NCI-H2029 (cell line): ENCODE measurements at places on chromosomes 16 and 17.

- DNase-seq = no peak
These were observed at the start of gene ABCA6 for GRCh38 chr17:69141431-69142174. Gene ABCA6, minus strand, starts transcription at chr17:69141895. Its CDS starts 1,192 bp downstream, at chr17:69140703.

DNA sequence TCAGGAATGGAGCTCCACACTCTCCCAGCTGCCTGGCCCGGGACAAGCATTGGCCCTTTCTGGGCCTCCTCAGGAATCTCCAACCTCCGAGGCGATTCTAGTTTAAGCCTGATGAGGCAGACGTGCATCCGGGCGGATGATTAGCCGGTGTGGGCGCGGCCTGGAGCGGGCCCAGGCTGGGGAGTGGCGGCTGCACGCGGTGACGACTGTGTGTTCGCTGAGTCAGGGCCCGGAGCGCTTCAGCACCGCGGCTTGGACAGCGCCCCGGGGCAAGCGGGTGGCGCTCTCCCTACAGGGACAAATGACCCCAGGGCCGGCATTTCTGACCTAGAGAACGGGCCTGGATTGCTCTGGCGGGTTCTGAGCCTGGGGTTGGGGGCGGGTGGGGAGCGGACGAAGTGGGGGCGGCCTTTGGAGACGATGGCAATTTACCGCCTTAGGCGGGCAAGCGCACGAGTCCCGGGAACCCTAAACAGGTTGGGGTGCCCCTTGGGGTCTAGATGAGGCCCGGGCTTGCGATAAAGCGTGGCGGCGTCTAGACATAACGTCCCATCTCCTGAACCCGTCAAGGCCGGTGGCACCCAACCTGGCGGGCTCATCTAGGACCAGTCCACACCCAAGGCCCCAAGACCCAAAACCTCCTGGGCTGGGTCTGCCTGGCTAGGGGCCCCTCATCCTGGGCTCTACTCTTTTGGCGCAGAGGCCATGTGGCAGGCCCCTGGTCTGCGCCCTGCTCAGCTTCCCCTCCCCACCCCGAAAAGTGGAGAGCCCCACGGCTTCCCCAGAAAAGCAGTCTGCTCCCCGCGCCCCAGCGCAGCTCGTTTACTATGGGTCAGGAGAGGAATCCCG, 22.3 kb upstream of the ZNHIT3 start:
- DNase-seq = peak; percentile 13

GRCh38 chr17:60165971-60166370, 16.2 kb downstream of the CA4 start:
- no peak for DNase-seq

- no peak for DNase-seq
These were observed 112.0 kb upstream of the METRNL start for GRCh38 chr17:82967268-82968032.

- DNase-seq = no peak
These were observed 22.2 kb downstream of the DHRS7C start for GRCh38 chr17:9769036-9769695.

- DNase-seq = no peak
These were observed at the start of gene SLC13A2 for GRCh38 chr17:28473542-28473941. Gene SLC13A2, plus strand, starts transcription at chr17:28473644. Its CDS starts 69 bp downstream, at chr17:28473713.

DNA sequence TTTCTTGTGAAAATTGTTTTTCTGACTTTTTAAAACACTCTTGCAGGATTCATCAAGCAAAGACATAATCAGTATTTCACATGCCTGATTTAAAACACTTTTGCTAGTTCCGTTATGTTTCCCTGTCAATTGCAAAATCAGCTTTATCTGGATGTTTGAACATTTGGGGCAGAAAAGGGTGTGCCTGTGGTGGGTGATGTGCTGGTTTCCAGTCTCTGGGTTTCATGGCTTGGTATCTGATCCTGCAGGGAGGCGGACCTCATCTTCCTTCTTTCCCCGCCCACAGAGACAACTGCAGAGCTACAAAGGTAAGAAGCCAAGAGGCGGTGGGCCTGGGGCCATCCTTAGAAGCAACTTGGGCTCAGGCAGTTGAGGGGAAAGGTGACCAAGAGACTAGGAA, 41.8 kb downstream of the NLRC5 start:
- DNase-seq = no peak

- no peak for DNase-seq
These were observed 19.1 kb upstream of the HEXD start for GRCh38 chr17:82399041-82399441.

DNA sequence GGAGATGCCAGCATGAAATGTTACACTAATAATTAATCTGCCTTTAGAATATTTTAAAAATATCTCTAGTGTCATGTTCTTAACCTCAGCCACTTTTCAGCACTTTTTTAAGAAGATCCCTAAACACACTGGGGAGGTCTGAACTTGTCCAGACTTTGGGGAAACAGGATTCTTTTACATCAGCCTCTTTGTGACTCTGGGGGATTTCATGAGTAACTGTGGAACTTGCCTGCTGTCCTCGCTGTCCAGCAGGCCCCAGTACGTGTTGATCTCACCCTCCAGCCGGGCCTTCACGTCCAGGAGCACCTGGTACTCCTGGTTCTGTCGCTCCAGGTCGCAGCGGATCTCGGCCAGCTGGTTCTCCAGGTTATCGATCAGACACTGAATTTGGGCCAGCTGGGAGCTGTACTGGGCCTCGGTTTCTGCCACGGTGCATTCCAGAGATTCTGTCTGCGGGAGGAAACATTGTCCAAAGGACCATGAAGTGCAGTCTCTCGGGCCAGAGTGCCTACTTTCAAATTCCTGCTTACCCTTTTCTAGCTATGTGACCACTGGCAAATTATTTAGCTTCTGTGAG, 5.5 kb downstream of the KRT40 start:
- DNase-seq = no peak

DNA sequence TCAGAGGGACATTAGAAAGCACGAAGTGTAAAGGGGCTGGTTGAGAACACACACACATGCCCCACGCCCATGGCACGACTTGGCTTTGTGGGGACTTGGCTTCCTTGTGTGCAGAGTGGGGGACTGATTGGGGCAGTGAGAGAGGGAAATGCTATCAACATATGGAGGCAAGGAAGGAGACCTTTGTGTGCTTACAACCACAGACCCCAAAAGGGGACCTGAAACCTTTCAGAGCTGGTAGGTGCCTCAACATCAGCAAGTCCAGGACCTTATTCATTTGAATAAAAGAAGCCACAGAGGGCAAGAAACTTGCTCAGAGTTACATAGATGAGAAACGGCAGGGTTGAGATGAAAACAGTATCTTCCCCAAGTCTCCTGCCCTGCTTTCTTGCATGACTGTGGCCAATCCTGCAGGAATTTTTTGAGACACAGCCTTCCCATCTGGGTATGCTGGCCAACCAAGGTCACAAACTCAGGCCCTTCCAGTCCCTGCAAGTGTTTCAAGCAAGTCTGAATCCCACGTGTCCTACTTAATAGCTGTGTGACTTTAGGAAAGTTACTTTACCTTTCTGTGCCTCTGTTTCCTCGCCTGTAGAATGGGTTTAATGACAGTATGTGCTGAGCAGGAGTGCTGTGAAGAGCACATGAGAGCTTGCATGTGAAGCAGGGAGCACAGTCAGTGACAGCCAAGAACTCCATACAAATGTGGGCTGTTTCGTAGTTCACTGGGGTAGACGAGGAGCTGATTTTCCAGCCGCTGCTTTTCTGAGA, 26.2 kb downstream of the C16orf78 start:
- no peak for DNase-seq

DNA sequence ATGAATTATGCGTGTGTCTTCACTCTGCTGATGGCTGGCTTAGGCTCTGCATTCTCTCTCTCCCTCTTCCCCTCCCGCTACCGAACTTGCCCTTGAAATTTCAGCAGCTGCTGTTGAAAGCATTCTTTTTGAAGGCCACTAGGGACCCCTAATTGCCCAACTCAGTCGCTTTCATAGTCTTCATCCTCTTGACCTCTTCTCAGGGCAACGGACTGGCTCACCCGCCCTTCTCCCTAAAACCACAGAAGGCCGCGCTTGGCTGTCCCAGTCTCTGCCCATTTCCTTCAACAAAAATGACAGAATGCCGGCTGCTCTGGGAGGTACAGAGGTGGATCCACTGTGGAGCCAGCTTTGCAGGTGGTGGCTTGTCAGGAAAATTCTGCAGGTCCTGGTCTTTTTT, 21.0 kb upstream of the FMNL1 start:
- DNase-seq = no peak

DNA sequence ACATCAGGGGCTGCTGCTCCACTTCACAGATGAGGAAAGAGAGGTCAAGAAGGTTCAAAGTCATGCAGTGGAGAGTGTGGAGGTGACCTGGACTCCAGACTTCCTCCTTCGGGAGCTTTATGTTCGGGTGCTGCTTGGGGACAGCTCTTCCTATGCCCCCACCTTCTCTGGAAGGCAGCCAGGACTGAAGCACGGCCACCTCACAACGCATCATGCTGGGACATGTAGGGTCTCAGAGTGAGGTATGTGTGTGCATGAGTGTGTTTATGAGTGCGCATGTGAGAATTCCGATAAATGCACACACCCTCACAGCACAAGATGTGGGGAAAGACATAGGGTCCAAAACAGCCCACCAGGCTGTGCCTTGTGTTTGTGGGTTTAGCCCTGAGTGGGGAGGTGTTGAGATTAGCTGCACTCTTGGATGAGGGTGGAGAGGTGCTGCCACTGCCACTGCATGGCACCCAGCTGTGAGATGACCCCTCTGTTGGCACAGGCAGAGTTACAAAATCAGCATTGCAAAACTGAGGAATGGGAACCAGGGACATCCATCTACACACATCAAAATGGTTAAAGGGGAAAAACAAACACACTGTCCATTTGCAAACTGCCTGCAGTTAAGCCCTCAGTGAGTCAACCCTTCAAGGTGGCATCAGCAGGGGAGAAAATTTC, 367.4 kb downstream of the SEC14L1 start:
- no peak for DNase-seq

DNA sequence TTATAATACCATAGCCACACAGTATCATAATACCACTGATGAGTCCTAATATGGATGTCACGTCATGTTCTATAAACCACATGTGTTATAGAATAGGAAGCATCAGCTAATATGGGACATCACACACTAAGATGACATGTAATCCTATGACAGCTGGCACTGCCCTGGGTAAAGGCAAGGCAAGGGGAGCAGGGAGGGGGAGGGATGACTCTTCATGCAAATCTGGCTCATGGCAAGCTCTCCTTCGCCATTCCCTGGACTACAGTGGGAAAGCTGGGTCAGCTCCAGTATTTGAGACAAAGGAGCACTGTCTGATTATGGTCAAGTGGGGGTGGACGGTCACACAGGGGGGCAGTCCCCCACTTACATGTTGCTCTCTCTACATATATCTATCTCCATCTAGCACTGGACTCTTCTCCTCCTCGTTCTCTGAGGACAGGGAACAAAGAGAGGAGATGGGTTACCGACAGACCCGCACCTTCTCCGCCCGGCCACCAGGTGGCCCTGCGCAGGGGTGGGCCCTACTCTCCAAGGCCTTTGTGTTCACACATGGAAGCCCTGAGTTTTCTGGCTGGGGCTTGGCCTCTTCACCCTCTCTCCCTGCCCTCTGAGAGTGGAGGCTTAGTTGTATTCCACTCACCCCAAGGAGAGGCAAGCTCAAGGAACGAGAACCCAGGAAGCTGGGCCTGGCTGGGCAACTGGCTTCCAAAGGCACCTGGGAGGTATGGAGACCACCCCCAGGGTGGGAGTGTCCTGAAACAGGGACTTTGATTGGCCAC, 23.4 kb upstream of the MPO start:
- DNase-seq = no peak

GRCh38 chr16:85259832-85260167, 147.5 kb upstream of the CIBAR2 start:
- DNase-seq = no peak

DNA sequence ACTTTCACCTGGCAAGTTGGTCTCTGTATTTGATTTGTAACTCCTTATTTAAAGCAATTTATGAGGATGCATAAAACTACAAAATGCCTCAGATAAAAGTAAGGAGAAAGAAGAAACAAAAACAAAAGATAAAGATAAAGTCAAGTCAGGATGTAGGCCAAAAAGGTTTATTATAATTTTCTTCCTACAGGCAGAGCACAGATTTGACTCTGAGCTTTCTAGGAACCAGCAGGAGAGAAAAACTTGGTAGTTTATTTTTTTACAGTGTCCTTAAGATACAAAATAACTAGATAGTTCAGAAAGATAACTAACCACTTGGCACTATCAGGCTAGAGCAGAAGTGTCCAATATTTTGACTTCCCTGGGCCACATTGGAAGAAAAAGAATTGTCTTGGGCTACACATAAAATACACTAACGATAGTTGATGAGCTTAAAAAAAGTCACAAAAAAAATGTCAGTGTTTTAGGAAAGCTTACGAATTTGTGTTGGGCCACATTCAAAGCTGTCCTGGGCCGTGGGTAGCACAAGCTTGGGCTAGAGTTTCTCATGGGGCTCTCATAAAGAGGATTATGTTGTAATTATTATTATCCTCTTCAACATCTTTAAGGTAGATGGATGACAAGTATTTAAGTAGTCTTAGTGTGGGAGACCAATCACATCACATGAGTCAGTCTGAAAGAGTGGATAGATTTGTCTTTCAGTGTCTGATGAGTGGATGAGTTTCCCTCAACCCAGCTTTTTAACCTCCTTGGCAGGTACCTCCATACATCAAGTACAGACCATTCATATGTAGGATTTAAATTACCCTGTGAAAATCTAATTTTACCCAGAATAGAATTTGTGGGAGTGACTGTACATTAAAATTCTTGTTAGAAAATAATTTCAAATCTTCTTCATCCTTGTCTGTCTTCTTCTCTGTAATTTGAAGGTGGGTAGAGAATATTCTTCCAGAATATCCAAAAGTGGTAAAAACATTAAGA, 17.0 kb downstream of the PAFAH1B1 start:
- no peak for DNase-seq

- no peak for DNase-seq
These were observed 32.6 kb downstream of the WNT9B start for GRCh38 chr17:46883871-46884520.

DNA sequence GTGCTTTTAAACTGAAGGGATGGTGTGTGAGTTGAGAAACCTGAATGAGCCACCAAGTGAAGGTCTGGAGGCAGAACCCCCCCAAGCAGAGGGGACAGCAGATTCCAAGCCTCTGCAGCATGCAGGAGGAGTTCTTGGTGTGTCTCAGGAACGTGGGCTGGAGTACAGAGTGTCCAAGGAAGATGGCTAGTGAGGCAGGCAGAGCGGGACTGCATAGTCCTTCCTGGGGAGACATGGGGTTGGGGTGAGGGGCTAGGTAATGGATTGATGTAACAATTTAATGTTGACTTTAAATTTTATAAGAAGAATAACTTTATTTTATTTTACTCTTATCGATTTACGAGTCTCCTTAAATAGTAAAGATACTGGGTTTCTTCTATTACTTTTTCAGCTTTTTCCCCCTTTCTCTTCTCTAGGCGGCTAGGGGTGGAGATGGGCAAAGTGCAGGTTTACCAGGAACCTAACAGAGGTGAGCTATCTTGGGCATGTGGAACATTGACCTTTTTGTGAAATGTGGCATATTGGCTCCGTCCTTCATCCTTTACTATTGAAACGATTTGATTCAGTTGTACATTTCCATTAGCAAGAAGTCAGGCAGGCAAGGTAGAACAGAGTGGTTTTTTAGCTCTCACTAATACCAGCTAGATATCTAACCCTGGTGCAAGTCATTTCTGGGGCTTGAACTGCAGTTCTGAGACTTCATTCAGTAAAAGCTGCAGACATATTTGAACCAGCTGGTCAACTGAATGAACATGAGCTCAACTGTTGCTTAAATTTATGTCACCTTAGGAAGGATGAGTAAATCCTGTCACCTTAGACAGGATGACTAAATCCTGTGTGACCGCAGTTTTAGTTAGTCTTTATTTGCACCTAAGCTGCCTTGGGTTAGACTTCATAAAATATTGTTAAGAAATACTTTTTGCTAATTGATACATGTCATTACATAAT, 9.2 kb downstream of the PRPSAP2 start:
- no peak for DNase-seq

- no peak for DNase-seq
These were observed 28.5 kb upstream of the TBX2 start for GRCh38 chr17:61371179-61371578.
